ENCODE measurements at places on chromosomes 13 and 19. TPM values are rescaled to one million over a fixed set of nuclear protein-coding genes. Genes with fewer than 3 reads are reported as not detected.
A peak's percentile ranks its signal among the peaks of the same experiment; 100 is the strongest.

GRCh38 chr13:93280688-93281087, 54.1 kb downstream of the GPC6 start:
- no peaks in the 10 kb centered on the region for H3K27me3 ChIP-seq
- H3K36me3 ChIP-seq: no peaks in the 10 kb centered on the region

DNA sequence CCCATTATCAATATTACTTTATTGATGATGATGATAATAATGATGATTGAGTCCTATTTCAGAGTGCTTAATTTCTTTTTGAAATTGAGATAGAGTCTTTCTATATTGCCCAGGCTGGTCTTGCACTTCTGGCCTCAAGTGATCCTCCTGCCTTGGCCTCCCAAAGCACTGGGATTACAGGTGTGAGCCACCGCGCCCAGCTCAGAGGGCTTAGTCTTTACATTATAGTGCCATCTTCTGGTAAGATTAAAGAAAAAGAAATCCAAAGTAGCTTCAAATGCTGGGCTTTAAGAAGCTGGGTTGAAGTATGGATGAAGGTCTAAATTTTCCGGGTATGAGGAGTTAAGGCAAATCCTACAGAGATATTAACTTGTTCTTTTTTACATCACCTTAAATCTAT, 3.4 kb upstream of the ZNF333 start:
- H3K4me3 ChIP-seq: peak overlapping the region; percentile 4
- peaks cover 53% of the 10 kb centered on the region for H3K27me3 ChIP-seq
- H3K36me3 ChIP-seq: no peaks in the 10 kb centered on the region
- H3K27ac ChIP-seq: no peak overlapping the region

DNA sequence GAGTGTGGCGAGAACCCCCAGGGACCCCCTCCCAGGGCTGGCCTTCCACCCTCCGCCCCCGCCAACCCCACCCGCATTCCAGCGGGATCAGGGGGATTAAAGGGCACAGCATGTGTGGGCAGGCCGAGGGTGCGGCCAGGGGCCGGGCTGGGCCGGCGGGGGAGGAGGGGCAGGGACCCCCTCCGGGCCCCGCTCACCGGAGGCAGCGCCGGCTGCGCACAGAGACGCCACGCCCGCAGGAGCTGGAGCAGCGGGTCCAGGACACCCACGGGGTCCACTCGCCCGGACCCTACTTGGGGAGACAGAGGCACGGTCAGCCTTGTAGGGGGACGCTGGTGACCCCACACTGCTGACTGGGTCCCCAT, 2.4 kb downstream of the ADAMTSL5 start:
- no peak overlapping the region for H3K27ac ChIP-seq
- H3K4me1 ChIP-seq: peaks cover 10% of the 10 kb centered on the region
- H3K27me3 ChIP-seq: peaks cover 61% of the 10 kb centered on the region

DNA sequence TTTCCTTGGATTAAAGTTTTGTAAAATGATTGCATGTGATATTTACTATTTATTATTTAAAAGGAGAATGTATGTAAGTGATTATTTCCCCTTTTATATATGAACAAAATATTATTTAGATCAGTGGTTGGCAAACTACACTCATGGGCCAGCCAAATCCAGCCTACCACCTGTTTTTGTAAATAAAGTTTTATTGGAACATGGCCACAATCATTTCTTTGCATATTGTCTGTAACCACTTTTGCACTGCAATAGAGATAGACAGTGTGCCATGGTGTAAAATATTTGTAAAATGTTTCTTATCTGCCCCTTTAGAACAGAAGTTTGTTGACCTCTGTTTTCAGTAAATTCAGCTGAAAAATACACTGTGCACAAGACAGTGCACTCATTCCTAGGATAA, 426.4 kb downstream of the MYO16 start:
- no peaks in the 10 kb centered on the region for H3K36me3 ChIP-seq
- H3K27me3 ChIP-seq: no peaks in the 10 kb centered on the region
- DNase-seq: no peak

The KCNK6 gene
- total RNA-seq: not detected

The ITGBL1 gene
- total RNA-seq: not detected

The SOHLH2 gene
- total RNA-seq: not detected

The SIGLEC8 gene
- not detected for total RNA-seq

The CACNA1A gene
- total RNA-seq: 3.0 TPM

Measured in neural crest cell (in vitro differentiated cells).